ENCODE measurements at places on chromosomes 5 and 9.

GRCh38 chr5:59091965-59092364 is 509.1 kb downstream of the RAB3C start:
- DNase-seq: no peak

DNA sequence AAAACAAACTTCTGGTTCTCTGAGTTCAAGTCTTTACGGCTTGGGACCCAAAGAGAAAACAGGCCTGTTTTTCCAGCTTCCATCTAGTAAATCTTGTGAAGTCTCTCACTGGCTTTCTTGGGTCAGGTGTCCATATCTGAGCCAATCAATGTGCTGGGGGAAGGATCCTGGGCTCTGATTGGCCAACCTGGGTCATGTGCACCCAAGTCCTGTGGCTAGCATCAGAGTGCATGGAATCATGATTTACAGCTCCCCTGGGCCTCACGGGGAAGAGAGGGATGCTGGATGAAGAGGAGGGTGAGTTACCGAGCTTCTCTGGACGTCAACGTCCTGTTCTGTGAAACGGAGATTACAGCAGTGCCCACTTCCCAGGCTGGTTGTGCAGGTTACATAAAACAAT is 19.4 kb downstream of the CXCL14 start:
- no peak for DNase-seq

- DNase-seq: no peak
Measured at GRCh38 chr5:538801-539468, 14.7 kb upstream of the SLC9A3 start.

GRCh38 chr9:90855208-90855902 is 53.7 kb downstream of the SYK start:
- no peak for DNase-seq

DNA sequence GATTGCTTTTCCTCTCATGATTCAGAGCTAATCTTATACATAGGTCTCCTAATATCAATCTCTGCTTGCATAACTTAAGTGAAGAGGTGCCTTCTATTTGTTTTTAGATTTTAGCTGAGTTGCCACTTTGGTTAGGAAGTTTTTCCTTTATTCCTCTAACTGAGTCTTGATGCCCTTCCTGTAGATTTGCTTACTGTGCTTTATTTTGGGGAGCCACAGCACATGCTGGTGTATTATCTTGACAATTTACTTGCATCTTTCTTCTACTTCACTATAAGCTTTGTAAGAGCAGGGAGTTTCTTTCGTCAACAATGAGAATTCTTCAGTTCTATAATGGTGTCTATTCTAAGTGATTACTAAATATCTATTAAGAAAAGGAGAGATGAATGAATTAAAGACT is 54.9 kb downstream of the GABRA6 start:
- DNase-seq: no peak

- DNase-seq: no peak
Measured at GRCh38 chr5:161847941-161848391, at the start of gene GABRA1. Gene GABRA1 (plus strand): TSS chr5:161848120. CDS start chr5:161850811, 2,691 bp downstream.

- DNase-seq: peak; percentile 14
Measured at GRCh38 chr9:137534256-137535119, 15.7 kb downstream of the PNPLA7 start.

GRCh38 chr5:36689225-36689624 is 82.8 kb downstream of the SLC1A3 start:
- no peak for DNase-seq

- DNase-seq: no peak
Measured at GRCh38 chr9:121558473-121558872, 58.8 kb upstream of the GGTA1 start.

GRCh38 chr5:55998966-55999365 is 4.2 kb upstream of the IL6ST start:
- no peak for DNase-seq

- no peak for DNase-seq
Measured at GRCh38 chr5:179345183-179345432, 153 bp downstream of the ADAMTS2 start.

DNA sequence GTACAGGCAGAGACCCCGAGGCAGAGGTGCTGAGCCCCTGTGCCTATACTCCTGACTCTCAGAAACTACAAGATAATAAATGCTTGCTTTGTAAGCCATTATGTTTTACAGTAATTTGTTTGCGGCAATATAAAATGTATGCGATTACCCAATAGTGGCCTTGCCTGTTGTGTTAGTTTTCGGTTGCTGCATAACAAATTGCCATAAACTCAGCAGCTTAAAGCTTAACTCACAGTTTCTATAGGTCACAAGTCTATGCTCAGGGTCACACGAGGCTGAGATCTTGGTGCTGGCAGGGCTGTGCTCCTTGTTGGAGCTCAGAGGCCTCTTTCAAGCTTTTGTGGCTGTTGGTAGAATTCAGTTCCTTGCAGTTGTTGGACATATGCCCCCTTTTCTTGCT is 114.8 kb downstream of the COL23A1 start:
- no peak for DNase-seq

GRCh38 chr9:137020771-137021567 is 7.1 kb downstream of the ABCA2 start:
- no peak for DNase-seq

DNA sequence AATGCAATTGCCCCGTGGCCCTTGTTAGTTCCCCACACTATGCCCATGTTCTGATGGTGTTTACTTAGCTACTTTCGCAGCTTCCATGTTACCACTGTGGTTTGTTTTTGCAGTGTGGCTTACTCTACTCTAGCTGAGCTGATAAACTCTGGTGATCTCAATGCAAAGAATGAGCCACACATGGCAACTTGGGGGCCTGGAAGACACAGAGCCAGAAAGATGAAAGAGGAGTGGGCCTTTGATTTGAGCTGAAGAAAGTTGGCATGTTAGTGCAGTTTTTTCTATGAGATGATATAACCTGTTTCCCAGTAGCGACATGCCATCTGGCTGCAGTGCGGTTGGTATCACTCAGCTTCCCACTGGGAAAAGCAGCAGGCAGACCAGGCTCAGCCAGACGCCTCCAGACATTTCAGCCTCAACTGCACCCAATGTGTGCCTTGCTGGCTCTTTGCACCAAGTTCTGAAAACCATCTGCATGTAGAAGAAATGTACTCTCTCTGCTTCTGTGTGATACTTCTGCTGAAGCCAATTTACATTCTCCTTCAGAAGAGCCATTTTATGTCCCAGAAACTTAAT is 329.4 kb downstream of the ARHGEF28 start:
- DNase-seq: no peak

GRCh38 chr9:136525841-136526499 is 19.9 kb downstream of the NOTCH1 start:
- no peak for DNase-seq

DNA sequence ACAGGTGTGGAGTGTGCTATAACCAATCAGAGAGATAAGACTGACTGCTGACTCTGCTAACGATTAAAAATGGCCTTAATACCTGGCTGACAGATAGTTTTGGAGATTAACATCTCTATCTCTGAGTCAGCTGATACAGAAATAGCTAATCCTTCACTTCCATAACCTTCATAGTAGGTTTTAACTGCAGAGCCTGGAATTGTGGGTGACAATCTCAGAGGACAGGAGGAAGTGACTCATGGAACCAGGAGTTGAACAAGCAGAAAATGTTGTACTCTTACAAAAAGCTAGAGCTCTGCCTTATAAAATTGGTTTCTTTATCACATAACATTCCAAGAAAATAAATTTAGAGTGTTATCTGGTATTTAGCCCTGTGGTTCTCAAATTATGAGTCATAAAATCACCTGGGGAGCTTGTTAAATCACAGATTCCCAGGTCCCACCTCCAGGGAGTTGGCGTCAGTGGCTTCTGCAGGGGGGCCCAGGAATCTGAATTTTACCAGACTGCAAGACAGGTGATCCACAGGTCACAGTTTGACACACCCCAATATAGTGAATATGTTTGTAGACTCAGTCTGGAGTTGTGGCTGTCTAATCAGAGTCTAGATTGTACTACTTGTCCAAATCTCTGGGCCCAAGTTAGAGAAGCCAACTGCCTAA is 44.4 kb upstream of the AFAP1L1 start:
- peak; percentile 83 for DNase-seq

DNA sequence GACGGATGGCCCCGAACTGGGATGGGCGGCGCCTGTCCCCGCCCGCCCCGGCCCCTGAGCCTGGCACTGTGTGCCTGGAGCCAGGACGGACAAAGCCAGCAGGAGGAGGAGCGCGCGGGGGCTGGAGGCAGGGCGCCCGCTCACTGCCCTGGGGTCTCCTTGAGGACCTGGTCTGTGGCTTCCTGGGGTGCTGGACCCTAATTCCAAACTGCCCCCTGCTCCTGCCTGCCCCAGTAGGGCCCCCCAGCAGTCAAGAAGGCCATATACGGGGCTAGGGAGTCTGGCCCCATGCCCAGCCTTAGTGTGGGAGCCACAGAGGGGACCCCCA is 29.2 kb upstream of the RXRA start:
- no peak for DNase-seq

DNA sequence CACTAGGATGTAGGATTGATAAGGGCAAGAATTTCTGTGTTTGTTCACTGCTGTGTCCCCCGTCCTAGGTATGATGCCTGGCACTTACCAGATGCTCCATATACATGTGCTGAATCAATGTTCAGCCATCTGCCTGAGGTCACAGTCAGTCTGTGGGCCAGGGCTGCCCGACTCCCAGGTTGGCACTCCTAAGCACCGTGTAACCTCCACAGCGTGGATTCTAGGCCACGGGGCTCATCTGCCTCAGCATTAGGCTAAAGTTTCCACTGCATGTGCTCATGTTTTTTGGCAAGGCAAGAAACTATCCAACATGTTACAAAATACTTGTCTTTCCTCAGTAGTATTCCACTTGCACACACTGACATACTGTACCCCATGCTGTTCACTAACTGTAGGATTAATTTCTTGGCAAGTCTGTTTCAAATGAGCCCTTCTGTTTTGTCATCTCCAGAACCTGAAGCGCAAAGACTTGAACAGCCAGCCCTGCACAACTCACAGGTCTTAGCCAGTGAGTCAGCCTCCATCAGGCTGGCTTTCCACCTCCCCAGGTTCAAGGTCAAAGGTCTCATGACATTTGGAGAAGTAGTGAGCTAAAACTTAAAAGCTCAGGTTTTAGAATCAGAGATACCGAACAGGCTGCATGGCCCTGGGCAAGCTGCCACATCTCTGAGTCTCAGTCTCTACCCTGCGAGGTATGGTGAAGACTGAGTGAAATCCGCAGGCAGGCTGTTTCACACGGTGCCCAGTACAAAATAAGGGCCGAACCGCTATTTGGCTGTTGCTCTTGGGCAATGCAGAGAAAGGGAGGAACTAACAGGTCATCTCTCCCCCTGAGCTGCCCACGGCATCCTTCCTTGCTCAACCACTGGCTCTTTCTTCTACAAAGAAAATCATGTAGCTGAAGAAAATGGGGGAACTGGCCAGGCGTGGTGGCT is 7.2 kb downstream of the TOR1A start:
- no peak for DNase-seq

DNA sequence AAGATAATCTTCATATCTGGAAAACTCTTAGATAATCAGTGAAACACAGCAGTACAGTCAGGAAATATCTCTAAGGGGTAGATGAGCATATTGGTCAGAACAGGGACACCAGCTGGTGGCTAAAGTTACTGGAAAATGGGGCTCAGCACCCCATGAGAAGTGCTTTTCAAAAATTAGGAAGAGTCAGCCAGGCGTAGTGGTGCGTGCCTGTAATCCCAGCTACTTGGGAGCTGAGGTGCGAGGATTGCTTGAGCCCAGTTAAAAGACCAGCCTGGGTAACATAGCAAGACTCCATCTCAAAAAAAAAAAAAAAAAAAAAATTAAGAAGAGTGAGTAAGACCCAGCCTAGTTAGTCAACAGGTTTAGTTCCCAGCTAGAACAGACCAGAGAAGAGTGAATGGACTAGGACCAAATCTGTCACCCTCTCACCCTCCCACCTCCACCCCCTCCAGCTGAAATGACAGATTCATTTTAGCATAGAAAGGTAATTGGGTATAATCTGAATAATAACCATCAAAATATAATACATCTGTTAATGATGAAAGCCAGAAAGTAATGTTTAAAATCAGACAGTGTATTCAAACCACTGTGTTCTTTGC is 120.9 kb downstream of the CDC42SE2 start:
- DNase-seq: no peak

GRCh38 chr5:59348189-59348588 is 545.3 kb downstream of the PDE4D start:
- no peak for DNase-seq

DNA sequence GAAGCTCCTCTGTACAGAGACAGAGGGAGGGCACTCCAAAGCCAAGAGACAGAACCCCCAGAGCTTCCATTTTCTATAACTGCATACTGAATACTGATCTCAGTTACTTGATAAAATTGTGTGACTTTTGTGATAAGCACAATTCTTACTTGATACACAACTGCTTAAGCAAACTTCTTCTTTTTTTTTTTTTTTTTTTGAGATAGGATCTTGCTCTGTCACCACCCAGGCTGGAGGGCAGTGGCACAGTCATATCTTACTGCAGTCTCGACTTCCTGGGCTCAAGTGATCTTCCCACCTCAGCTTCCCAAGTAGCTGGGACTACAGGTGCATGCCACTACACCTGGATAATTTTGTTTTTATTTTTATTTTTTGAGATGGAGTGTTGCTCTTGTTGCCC is 252.1 kb upstream of the ZNF608 start:
- no peak for DNase-seq

All from foreskin keratinocyte (primary cell).